ENCODE measurements at places on chromosomes 6 and 20.

DNA sequence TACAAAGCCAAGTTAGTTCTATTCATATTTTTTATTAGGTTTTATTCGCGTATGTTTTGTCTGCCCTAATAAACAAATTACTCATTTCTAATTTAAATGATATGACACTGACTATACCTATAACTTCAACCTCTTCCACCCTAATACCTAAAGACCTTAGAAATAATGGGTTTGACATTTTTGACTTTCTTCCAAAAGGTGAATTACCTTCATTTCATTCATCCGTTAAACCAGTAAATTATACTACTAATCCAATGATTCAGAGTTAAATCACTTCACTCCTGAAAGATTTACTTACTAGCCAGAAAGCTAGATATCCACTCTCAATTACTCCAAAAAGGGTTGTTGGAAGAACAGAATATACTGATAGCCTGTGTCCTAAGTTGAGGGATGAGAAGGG is 5.2 kb downstream of the MRPS10 start:
- DNase-seq: no peak

GRCh38 chr6:90140683-90141082 is 156.0 kb downstream of the BACH2 start:
- DNase-seq: no peak

- DNase-seq: no peak
Measured at GRCh38 chr6:13830803-13831202, 16.4 kb upstream of the MCUR1 start.

DNA sequence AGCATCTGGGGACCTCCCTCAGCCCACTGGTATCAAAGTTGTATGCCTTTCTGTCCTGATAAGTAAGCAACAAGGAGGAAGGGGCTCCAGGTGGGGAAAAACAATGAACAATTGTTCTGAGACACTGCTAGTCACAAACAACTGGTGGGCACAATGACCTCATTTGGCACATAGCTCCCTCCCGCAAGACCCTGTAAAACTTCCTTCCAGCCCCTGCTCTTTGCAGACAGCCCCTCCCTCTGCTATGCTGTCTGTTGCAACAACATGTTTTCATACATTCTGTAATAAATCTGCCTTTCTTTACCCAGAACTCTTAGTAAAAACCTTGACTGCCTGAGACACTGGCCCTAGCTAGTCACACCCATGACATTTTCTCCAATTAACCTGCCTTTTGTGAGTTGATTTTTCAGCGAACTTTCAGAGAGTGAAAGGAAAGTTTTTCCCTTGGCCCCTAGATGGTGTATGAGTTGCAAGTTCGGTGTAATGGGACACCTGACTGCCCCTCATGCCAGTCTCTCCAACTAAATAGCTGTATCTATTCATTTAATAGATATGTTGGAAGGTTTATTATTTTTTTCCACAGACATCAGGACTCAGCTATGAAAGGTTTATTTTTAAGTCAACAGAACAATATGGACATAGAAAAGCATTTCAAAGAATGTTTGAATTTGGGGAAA is 142.3 kb upstream of the SLC22A16 start:
- no peak for DNase-seq

- no peak for DNase-seq
Measured at GRCh38 chr6:54503144-54503543, 194.9 kb downstream of the TINAG start.

GRCh38 chr20:14580418-14581074 is 243.1 kb upstream of the FLRT3 start:
- no peak for DNase-seq

DNA sequence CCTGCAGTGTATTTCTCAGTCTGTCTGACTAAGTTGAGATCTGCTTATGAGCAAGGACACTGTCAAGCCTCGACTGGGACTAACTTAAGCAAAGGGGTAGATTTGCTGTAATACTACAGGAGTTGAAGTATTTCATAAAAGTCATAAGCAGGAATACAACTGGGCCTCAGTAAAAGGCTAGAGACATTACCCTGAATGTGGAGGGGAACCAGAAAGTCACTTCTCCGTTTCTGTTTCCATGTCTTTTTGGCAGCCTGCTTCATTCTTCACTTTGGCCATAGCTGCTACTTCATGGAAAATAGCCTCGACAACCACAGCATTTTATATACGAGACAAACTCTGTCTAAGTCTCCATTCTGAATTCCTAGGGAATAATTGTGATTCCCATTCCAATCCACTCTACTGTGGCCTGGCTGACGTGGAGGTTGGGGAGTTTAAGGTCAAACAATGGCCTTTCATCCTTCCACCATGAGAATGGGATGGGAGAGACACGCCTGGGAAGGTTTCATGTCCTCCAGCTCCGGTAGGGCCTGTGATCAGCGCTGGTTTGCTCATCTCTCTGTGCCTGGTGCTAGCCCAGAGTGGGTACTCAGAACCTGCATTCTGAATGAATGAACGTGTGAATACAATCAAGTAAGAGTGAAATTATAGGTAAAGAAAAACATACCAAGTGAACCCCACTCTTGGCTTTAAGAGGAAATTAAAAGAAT is 37.1 kb upstream of the DUSP22 start:
- no peak for DNase-seq

DNA sequence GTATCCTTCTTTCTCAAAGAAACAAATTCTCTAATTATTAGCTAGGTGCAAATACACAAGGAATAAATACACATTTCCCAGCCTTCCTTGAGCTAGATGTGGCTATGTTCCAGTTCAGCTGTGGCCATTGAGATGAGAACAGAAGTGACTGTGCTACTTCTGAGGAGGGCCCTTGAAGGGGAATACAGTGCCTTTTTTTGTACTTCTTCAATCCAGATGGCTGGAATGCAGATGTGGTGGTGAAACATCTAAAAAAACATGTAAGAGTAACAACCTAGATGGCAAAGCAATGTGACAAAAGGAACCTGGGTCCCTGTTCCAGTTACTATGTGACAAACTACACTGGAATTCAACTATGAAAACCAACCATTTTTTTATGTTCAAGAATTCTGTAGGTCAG is 115.4 kb upstream of the DST start:
- no peak for DNase-seq

- DNase-seq: no peak
Measured at GRCh38 chr6:106963544-106963943, 11.0 kb downstream of the CD24 start.

DNA sequence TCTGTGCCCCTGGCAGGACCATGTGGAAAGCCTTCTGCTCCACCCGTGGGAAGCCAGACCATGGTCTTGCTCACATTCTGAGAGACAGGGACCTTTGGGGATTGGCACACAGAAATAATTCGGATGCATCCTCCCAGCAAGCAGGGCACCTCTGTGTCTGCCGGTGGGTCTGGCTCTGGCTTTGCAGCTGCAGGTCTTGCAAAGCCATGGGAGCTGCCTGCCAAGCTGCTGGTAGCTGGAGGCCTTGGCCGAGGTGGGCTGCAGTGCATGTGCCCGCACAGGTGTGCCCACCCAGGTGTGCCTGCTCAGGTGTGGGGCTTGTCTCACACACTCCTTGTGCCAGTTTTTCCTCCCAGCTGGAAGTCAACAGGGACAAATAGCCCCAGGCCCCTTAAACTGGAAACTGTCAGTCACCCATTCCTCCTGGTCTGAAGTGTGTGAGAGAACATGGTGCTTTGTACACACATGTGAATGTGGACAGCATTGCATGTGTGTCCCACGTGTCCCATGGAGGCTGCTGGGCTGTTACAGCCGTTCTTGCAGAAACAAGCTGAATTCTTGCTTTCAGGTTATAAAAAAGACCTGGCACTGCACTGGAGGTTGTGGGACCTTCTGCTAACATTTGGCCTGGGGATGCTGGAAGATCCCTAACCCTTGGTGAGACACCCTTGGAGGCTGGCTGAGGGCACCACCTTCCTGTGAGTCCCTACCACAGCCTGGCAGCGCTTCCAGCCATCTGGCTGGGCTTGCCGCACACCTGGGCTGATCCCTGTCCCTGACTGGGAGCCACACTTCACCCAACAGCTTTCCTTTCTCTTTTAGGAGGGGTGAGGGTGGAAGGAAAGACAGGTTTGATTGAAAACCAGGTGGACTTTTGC is 54.9 kb upstream of the SMOC2 start:
- no peak for DNase-seq

GRCh38 chr20:48184229-48184628 is 398.9 kb upstream of the SULF2 start:
- DNase-seq: no peak

DNA sequence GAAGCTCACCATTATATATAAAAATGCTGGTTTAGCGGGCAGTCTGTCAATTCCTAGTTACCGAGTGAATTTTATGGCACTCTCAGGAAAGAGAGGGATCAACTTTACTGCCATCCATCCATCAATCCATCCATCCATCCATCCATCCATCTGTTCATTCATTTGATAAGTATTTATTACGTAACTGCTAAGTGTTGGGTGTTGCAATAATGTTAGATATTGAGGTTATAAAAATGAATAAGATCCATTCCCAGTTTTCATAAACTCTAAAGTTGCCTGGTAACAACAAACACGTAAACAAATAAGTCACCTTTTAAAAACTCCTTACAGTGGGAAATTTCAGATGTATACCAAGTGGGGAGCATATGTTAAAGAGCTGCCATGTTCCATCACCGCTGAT is 36.8 kb downstream of the SASH1 start:
- DNase-seq: no peak

GRCh38 chr6:81714684-81715083 is 37.8 kb downstream of the TENT5A start:
- DNase-seq: no peak

GRCh38 chr6:26235302-26235670 is 129.7 kb upstream of the BTN3A2 start:
- no peak for DNase-seq

DNA sequence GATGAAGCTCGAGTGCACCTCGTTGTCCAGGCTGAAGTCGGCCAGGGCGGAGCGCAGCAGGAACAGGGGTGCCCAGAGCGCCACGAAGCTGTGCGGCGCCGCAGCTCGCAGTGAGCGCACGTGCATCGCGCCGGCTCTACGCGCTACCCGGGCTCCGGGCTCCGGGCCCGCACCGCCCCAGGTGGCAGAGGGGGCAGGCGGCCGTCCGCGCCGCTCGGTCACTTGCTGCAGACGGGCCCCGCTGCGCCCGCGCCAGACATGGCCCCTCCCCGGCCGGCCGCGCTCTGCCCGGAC is 497 bp downstream of the BMP7 start:
- DNase-seq: no peak

- DNase-seq: no peak
Measured at GRCh38 chr6:116221067-116221466, 32.8 kb downstream of the TSPYL4 start.
